Femur (tissue), 1 donor: ENCODE measurements at places on chromosomes 3 and 15.

DNA sequence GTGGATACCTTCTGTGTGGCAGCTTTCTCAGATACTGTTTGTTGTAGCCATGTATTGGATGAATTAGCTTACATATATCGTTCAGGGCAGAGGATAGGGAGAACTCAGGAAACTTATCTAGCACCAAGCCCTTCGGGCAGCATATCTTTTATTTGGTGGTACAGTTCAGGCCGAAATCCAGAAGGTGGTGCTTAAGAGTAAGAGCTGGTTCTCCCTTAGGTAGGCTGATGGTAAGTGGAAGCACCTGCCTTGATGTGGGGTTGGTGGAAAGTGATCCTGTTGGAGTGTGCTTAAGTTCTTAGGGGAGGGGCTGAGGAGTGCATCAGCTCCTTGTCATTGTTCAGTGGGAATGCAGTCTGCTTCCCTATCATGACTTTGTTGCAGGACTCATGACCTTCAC is 187.5 kb downstream of the DOCK3 start:
- DNase-seq: no peak

DNA sequence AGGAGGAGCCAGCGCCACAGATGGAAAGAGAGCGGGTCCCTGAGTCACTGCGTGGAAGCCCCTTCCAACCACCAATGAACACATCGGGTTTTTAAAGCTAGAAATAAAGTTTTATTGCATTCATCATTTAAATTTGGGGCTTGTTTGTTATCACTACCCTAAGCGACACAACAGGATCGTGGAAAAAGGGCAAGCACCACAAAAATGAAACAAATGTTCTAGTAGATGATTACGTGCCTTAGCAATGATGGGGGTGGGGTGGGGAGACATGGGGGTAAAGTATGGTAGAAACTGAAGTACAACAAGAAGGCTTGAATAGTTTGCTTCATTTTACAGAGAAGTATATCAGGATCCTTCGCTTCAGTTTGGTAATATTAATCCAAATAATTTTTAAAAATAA is 221.6 kb upstream of the ATP10A start:
- DNase-seq: no peak

- no peak for DNase-seq
These were observed 4.6 kb downstream of the STIMATE start for GRCh38 chr3:52892625-52893311.

GRCh38 chr3:158279609-158280008 is 169.7 kb downstream of the RSRC1 start:
- DNase-seq: no peak
